ENCODE measurements at places on chromosomes 4 and X.

DNA sequence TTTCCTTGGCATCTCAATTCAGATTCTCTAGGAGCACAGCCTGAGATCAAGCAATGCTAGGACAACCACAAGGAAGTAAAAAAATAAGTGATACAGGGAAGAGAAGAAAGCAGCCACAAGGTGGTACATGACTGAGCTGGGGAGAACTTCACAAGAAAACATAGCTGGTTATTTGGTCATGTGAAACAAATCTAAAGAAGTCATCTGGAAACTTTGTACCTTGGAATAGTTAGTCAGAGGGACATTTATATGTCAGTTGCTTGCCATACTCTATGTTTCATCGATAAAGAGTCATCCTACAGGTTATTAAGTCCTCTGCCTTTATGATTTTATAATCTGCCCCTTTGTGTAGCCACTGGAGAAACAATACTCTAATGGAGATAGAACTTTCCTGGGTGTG, 575.1 kb downstream of the IL15 start:
- DNase-seq: no peak

DNA sequence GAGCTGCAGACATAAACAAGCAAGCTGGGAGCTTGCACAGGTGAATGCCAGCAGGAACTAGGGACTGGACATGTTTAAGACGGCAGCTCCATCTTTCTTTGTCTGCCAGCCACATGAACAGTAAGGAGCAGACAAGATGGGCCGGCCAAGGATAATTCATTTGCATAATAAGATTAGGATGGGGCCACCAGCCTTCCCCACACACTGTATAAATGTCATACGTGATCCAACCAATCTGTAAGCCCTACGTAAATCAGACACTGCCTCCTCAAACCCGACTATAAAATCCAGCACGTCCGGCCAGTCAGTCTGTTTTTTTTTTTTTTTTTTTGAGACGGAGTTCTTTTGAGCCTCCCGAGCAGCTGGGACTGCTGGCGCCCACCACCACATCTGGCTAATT, 75.6 kb upstream of the BOD1L1 start:
- DNase-seq: no peak

DNA sequence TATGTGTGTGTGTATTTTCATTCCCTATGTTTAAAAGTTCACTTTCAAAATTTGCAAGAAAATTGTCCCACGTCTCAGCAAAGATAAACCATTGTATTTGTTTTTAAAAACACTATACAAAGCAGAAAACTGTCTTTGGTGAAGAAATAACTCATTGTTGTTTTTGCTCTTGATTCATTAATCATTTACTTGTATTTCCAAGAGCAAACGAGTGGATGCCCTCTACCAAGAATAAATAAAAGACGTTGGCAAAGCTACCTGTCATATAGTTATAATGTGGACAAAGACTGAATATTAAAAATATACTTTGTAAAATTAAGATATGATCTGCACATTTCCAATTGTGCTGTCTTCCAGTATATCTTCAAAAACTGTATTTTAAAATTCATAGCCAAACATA, 210.9 kb upstream of the NDST3 start:
- DNase-seq: no peak

DNA sequence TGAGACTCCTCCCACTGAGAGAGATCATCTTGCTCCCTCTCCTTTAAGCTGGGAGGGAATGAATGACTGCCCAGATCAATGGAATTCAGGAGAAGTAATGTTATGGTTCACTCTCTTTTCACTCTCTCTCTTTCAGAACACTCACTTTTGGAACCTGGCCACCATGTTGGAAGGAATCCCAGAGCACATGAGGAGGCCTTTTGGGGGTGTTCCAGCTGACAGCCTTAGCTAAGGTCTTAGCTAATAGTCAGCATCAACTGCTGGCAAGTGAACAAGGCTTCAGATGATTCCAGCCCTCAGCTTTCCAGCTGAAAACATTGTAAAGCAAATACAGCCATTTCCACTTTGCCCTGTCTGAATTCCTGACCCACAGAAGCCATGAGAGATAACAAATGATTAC, 124.0 kb upstream of the CLNK start:
- no peak for DNase-seq

GRCh38 chr4:90027565-90027964, 99.6 kb upstream of the CCSER1 start:
- no peak for DNase-seq

DNA sequence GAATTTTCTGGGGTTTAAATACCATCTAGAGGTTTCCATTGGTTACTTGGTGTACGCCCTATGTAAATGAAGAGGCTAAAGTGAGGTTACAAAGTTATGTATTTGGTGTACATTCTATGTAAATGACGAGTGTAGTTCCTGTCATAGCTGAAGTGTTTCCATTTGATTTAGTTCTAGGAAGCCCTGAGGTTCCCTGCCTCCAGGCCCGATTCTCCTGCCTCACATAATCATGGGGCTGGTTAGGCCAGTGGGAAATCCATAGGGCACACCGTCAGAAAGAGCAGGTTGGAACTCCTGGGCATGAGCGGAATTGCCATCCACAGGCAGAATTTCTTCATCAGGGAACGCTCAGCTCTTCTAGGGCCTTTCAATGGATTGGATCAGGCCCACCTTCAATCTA, 24.2 kb upstream of the HOPX start:
- DNase-seq: no peak

GRCh38 chrX:4094926-4095325, 381.5 kb upstream of the PRKX start:
- DNase-seq: no peak

- DNase-seq: no peak
These were observed 161.0 kb upstream of the RASGEF1B start for GRCh38 chr4:81632581-81633299.

- no peak for DNase-seq
These were observed at the start of gene CT55 for GRCh38 chrX:135170877-135171519. Gene CT55 (minus strand): TSS chrX:135171398. CDS start chrX:135171171, 227 bp downstream.

GRCh38 chrX:5644776-5645175, 583.9 kb downstream of the NLGN4X start:
- no peak for DNase-seq

- DNase-seq: no peak
These were observed 5.3 kb upstream of the SULT1B1 start for GRCh38 chr4:69765751-69766150.

GRCh38 chrX:131199091-131199490, 90.0 kb downstream of the IGSF1 start:
- no peak for DNase-seq

DNA sequence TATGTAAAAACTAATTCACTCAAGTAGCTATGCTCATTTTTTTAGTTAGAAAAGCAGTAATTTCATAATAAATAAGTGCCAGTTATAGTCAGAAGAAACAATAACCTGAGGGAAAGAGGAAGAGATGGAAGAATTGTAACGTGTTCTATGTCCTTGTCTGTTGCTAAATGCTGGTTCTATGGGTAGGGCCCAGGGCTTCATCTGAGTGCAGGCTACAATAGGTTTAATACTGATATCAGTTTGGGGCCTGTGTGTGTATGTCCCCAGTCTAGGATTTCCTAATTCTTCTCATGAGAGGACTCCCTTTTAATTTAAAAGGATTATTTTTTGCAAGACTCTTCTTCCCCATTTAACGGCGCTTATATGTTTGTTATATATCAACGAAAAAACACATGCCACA, 3.3 kb upstream of the EREG start:
- DNase-seq: no peak

- no peak for DNase-seq
These were observed 5.9 kb upstream of the STIM2 start for GRCh38 chr4:26854701-26855100.

GRCh38 chrX:129793604-129794191, 13.9 kb downstream of the SASH3 start:
- no peak for DNase-seq

- no peak for DNase-seq
These were observed 116.6 kb downstream of the PAPSS1 start for GRCh38 chr4:107603430-107603829.

DNA sequence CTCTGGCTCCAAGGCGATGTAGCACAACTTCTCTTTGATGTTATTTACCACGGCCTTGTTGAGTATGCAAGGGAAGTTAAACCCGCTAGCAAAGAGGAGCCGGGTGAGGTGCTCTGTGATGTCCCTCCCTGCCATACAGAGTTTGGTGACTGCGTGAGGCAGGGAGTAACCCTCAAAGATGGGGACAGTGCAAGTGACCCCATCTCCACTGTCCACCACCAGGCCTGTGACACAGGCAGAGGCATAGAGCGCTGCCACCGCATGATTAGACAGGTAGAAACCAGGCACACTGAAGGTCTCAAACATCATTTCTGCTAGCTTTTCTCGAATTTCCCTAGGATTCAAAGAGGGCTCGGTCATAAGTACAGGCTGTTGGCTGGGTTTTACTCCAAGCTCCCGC, 677 bp downstream of the ACTRT1 start:
- DNase-seq: no peak

GRCh38 chrX:47226071-47226470, 6.7 kb upstream of the USP11 start:
- no peak for DNase-seq

DNA sequence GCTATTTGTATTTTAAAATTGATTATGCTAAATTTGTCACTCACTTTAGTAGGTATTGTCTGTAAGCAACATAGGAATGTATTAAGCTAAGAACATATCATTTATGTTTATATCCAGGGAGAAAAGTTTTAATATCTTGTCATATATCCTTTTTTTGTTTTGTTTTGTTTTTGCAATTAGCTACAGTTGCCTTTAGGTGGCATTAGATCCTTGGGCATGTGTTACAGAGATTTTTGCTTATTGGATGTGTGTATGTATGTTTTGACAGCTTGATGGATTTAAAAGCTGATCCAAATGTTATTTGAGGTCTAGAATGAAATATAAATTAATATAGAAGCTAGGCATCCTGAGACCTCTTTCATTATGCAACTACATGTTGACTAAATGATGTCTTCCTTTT, 36.1 kb upstream of the OTUD4 start:
- DNase-seq: no peak

DNA sequence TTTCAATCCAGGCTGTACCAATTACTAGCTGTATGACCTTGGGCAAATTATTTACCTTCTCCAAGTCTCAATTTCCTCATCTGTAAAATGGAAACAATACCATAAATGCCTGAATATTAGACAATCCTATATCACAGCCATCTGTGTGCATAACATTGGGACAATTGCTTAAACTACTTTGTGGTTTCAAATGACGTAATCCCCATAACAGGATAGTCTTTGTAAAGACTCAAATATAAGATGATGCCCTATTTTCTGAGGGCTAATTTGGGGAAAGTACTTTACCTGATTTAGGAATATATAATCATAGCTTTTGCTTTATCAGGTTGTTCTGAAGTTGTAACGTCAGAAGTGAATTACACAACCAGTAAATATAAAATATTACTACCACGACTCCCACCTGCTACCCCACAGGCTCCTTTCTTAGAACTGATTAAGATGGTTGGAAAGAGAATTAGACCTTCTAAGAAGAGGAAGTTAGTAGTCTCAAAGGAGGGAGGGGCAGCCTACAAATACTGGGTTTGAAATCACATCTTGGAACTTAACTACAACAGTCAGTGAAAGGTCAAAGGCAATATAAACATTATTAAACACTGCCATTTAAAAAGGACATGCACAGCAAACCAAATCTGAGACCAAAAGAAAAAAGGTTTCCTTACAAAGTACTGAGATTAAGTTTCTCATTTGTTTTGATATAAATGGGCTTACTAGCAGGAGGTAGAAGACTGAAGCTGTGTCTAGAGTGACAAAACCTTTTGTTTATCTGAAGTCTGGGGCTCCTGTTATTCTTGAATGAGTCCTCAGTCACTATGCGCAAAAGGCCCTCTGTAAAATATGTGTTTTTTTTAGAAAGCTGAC, 215.0 kb downstream of the SCFD2 start:
- no peak for DNase-seq

GRCh38 chrX:129721870-129722269, 16.9 kb upstream of the XPNPEP2 start:
- no peak for DNase-seq

DNA sequence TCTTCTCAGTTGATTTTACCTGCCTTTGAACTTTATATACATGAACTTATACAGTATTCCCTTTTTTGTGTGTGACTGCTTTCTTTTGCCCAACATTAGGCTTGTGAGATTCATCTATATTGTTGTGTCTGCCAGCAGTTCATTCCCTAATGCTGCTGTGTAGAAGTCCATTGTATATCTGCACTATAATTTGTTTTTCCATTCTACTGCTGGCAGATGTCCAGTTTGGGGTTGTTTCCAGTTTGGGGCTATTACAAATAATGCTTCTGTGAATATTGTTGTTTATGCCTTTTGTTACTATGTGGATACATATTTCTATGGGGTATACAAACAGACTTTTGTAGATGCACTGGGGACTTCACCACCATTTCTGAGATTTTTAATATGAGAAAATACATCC, 268.4 kb downstream of the DCTD start:
- DNase-seq: no peak

DNA sequence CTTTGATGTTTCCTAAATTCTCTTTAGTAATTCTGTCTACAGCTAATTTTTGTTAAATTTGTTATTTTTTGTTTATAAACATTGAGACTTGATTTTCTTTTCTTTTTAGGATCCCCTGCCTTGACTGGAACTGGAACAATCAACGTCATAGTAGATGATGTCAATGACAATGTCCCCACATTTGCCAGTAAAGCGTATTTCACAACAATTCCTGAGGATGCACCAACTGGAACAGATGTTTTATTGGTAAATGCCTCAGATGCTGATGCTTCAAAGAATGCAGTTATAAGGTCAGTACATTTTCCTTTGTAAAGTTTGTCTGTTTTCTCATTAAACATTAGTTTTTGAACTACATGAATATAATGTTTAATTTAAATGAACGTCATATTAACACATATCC, 119.4 kb downstream of the FAT4 start:
- DNase-seq: no peak

- DNase-seq: no peak
These were observed 110.8 kb downstream of the AFAP1 start for GRCh38 chr4:7828793-7829301.
